ENCODE measurements at places on chromosomes 13 and 19. TPM values are rescaled to one million over a fixed set of nuclear protein-coding genes. Genes with fewer than 3 reads are reported as not detected.
A peak's percentile ranks its signal among the peaks of the same experiment; 100 is the strongest.

The ACER1 gene
- polyA plus RNA-seq, result not detected

The RYR1 gene
- 4.7 TPM for polyA plus RNA-seq

GRCh38 chr13:82687884-82688283 lies 1194.4 kb downstream of the SLITRK1 start:
- H3K27ac ChIP-seq, result no peak overlapping the region
- no peaks in the 10 kb centered on the region for H3K36me3 ChIP-seq
- no peaks in the 10 kb centered on the region for H3K4me1 ChIP-seq
- no peak for DNase-seq
- H3K4me3 ChIP-seq, result no peak overlapping the region

GRCh38 chr19:48342414-48342738 lies 17.0 kb downstream of the EMP3 start:
- no peaks in the 10 kb centered on the region for H3K4me1 ChIP-seq
- no peak overlapping the region for H3K4me3 ChIP-seq
- no peaks in the 10 kb centered on the region for H3K27me3 ChIP-seq
- H3K27ac ChIP-seq, result no peak overlapping the region

DNA sequence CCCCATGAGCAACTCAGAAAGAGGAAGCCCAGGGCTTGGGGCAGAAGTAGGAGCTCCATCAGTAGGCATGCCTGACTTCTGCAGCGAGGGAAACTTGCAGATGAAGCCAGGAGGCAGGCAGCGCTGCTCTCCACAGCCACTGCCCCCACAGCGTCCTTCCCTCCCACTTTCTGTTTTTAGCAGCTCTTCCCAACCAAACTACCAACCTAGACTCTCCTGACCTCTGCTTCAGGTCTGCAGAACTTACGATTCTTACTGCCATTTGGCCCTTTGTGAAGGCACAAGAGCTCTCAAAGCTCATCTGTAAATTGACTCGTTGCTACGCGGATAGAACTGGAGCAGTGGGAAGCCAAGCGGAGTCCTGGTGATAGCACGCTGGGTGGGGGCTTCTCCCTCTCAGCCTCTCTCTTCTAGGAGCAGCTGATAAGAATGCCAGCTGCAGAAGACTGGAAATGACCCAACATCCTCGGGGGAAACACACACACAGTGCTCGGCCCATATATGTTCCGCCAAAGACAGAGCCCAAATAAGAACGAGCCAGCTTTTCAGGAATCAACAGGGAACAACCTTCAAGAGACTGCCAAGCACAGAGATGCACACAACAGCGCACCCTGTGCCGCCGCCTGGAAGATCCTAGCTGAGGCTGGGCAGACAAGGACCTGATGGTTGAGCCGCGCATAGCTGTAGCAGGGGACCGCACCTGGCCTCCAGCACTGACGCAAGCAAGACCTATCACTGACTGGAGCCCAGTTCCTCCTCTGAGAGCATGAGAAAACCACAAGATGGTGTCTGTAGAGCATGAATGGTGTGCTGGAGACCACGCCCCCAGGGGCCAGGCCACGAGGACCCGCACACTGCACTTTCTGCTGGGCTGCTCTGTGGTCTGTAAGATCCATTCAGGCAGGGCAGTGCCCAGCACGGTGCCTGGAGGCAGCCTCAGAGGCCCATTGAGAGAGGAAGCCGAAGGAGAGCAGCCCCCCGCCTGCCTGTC lies 15.9 kb upstream of the SLC35E1 start:
- DNase-seq, result peak; percentile 43
- H3K4me3 ChIP-seq, result no peak overlapping the region
- H3K36me3 ChIP-seq, result no peaks in the 10 kb centered on the region
- no peaks in the 10 kb centered on the region for H3K27me3 ChIP-seq
- peak overlapping the region; percentile 59 for H3K27ac ChIP-seq

DNA sequence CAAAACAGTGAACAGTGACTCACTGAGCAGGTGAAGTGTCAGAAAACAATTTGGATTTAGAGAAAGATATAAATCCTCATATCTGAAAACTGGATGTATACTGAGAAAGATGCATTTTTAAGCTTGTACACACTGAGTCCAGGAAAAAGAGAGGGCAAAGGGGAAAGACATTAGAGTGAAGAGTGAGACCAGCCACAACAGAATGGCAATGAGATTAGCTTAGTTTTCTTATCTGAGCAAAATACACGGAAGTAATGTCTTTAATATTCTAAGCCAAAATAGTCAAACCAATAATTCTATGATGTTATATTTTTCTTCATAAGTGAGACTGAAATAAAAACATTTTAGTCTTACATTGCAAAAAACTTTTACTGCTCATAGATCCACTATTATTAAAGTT lies 236.0 kb downstream of the SLITRK5 start:
- H3K4me3 ChIP-seq, result no peak overlapping the region
- H3K4me1 ChIP-seq, result no peaks in the 10 kb centered on the region
- no peaks in the 10 kb centered on the region for H3K27me3 ChIP-seq
- H3K36me3 ChIP-seq, result no peaks in the 10 kb centered on the region

DNA sequence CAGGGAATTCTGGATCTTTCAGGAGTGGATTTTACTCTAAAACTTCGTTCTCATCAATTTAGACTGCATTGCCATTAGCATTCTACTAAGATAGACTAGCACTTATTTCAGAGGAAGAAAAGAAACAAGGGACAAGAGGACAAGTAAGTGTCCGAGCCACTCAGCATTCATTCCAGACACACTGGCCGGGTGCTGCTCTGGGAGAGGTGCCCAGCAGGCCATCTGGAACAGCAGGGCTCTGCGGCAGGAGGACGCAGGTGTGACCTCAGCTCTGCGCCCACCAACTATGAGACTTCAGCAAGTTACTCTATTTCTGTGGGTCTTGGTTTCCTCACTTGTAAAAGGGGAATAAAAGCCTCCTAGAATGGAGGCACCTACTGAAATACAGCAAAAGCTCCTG lies 4.2 kb downstream of the EPS15L1 start:
- H3K4me1 ChIP-seq, result peaks cover 16% of the 10 kb centered on the region
- H3K4me3 ChIP-seq, result no peak overlapping the region
- peak overlapping the region; percentile 69 for H3K27ac ChIP-seq
- H3K27me3 ChIP-seq, result no peaks in the 10 kb centered on the region
- no peak for DNase-seq
